ENCODE measurements at places on chromosomes 4 and X.

GRCh38 chr4:29058531-29058930 lies 1661.6 kb upstream of the PCDH7 start:
- no peaks in the 10 kb centered on the region for H3K4me1 ChIP-seq
- H3K4me3 ChIP-seq, result no peak overlapping the region
- no peaks in the 10 kb centered on the region for H3K27me3 ChIP-seq

- H3K4me3 ChIP-seq, result no peak overlapping the region
- peaks cover 5% of the 10 kb centered on the region for H3K36me3 ChIP-seq
- no peak for DNase-seq
- H3K27ac ChIP-seq, result no peak overlapping the region
- peaks cover 33% of the 10 kb centered on the region for H3K27me3 ChIP-seq
Measured at GRCh38 chr4:76741663-76742020, 156.3 kb downstream of the SOWAHB start.

GRCh38 chr4:169593050-169593560 lies 19.3 kb downstream of the NEK1 start:
- no peak overlapping the region for H3K27ac ChIP-seq
- H3K4me3 ChIP-seq, result no peak overlapping the region
- H3K4me1 ChIP-seq, result no peaks in the 10 kb centered on the region

DNA sequence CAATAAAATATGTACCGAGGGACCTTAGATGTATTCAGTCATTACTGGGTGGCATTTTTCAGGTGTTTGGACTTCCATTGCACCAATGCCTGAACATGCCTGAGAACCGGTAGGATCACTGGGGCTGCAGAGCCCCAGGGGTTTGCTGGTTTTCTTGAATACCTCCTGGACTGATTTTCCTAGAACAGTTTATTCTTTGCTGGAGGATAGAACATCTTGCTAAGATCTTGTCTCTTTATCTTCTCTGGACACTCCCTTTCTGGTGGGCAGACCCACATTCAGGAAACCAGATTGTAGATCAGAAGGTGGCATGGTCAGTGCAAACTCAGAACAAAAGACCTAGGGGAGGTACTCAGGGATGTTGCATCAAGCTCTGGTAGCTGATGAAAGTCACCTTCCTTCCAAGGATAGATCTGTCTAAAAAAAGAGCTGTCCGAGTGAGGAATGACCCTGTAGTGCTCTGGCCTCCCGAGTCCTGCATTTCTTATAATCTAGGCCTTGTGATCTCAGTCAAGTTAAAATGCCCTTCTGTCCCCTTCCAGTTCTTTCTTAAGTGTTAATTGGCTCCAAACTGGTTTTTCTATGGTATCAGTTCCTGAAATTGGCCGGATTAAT lies 84.8 kb downstream of the CLDN34 start:
- peaks cover 2% of the 10 kb centered on the region for H3K4me1 ChIP-seq
- DNase-seq, result no peak
- no peak overlapping the region for H3K4me3 ChIP-seq
- H3K27me3 ChIP-seq, result no peaks in the 10 kb centered on the region
- no peak overlapping the region for H3K27ac ChIP-seq

- no peaks in the 10 kb centered on the region for H3K27me3 ChIP-seq
- peaks cover 8% of the 10 kb centered on the region for H3K36me3 ChIP-seq
- no peak overlapping the region for H3K27ac ChIP-seq
- no peak overlapping the region for H3K4me3 ChIP-seq
- DNase-seq, result no peak
Measured at GRCh38 chr4:145883101-145883694, 55.4 kb downstream of the ZNF827 start.

GRCh38 chrX:153572601-153573000 lies 26.3 kb downstream of the CCNQ start:
- peaks cover 4% of the 10 kb centered on the region for H3K27me3 ChIP-seq
- no peak overlapping the region for H3K27ac ChIP-seq
- no peaks in the 10 kb centered on the region for H3K36me3 ChIP-seq
- peaks cover 2% of the 10 kb centered on the region for H3K4me1 ChIP-seq

GRCh38 chr4:107993969-107994368 lies 4.3 kb downstream of the HADH start:
- no peak for DNase-seq
- peaks cover 6% of the 10 kb centered on the region for H3K36me3 ChIP-seq
- H3K4me1 ChIP-seq, result peaks cover 40% of the 10 kb centered on the region
- H3K27me3 ChIP-seq, result no peaks in the 10 kb centered on the region

GRCh38 chrX:48890934-48891401 lies 6.6 kb downstream of the TIMM17B start:
- peak overlapping the region; percentile 78 for H3K27ac ChIP-seq
- no peaks in the 10 kb centered on the region for H3K27me3 ChIP-seq
- H3K4me1 ChIP-seq, result peaks cover 13% of the 10 kb centered on the region
- no peak for DNase-seq
- H3K4me3 ChIP-seq, result peak overlapping the region; percentile 97

DNA sequence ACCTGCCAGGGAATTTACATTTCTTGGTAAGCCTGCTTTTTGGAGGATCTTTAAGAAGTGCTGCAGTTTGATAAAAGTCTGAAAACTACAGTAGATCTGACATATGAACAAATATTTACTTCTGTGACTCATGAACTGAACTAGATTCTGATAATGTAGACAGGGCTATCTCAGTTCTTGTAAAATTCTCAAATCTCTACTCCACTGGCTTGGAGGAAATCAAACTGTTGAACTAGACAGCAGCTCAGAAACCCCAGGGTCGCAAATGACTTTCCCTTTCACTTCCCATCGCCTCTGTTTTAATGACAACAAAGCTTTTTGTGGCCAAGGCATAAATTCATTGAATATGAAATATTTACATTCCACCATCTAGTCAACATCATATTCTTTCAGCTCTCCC lies 15.4 kb upstream of the OCIAD1 start:
- H3K4me3 ChIP-seq, result no peak overlapping the region
- no peak for DNase-seq
- H3K36me3 ChIP-seq, result peaks cover 11% of the 10 kb centered on the region
- no peak overlapping the region for H3K27ac ChIP-seq

DNA sequence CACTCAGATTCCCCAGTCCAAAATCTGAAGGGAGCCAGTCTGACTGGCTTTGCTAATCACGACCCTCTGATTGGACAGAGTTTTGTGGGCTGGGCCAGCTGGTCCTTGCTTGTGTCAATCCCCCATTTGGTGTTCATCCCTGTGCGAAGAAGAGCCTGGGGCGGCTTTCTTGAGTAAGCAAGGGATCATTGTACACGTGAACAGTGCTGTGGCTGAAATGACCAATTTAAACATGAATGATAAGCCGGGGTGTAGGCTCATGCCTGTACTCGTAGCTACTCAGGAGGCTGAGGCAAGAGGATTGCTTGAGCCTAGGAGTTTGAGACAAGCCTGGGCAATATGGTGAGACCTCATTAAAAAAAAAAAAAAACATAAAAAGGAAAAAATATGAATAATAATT lies 379.1 kb downstream of the RAPGEF2 start:
- peaks cover 52% of the 10 kb centered on the region for H3K27me3 ChIP-seq
- H3K36me3 ChIP-seq, result no peaks in the 10 kb centered on the region
- peaks cover under 1% of the 10 kb centered on the region for H3K4me1 ChIP-seq

- H3K4me1 ChIP-seq, result peaks cover 21% of the 10 kb centered on the region
- H3K27ac ChIP-seq, result no peak overlapping the region
- no peaks in the 10 kb centered on the region for H3K27me3 ChIP-seq
- no peak for DNase-seq
Measured at GRCh38 chr4:113694008-113694407, 67.5 kb downstream of the CAMK2D start.

- no peaks in the 10 kb centered on the region for H3K27me3 ChIP-seq
- H3K36me3 ChIP-seq, result no peaks in the 10 kb centered on the region
- no peaks in the 10 kb centered on the region for H3K4me1 ChIP-seq
- H3K27ac ChIP-seq, result no peak overlapping the region
- H3K4me3 ChIP-seq, result no peak overlapping the region
Measured at GRCh38 chr4:108900018-108900580, 137.2 kb upstream of the ETNPPL start.

GRCh38 chr4:33911959-33912358 lies 2332.4 kb downstream of the ARAP2 start:
- no peak overlapping the region for H3K27ac ChIP-seq
- H3K36me3 ChIP-seq, result no peaks in the 10 kb centered on the region
- H3K27me3 ChIP-seq, result no peaks in the 10 kb centered on the region
- no peaks in the 10 kb centered on the region for H3K4me1 ChIP-seq

DNA sequence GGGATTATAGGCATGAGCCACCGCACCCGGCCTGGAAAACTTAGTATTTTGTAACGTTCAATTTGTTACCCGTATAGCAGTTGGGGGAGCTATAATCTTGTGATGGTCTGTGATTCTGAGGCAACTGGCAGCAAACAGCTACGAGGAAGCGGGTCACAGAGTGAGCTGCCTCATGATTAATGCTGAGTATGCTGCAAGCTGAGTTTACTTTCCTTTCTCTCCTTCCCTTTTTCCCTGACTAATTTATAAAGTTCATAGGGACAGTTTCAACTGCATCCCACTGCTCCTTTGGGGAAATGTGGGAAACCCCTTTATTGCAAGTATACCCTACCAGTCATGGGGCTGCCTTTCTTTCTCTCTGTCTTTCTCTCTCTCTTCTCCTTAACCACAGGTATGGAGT lies 17.7 kb upstream of the ELOVL6 start:
- no peak overlapping the region for H3K4me3 ChIP-seq
- no peak overlapping the region for H3K27ac ChIP-seq
- H3K36me3 ChIP-seq, result no peaks in the 10 kb centered on the region

DNA sequence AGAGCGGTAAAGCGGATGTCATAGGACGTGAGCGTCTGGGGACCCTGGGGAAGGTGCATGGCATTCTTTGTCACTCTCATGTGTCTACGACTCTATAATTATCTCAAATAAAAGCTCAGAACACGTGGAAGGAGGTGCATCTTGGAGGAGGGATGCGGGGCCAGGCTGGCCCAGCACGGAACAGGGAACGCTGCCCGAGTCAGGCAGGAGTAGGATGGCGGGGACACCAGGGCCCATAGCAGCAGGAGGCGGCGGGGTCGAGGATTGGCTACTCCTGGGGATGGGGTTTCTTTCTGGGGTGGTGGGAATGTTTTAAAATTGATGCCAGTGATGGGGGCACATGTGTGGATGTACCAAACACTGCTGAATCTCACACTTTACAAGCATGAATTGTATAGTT lies 5.4 kb upstream of the HTRA3 start:
- H3K27me3 ChIP-seq, result peaks cover 49% of the 10 kb centered on the region
- no peaks in the 10 kb centered on the region for H3K4me1 ChIP-seq
- no peak overlapping the region for H3K4me3 ChIP-seq
- DNase-seq, result no peak
- no peaks in the 10 kb centered on the region for H3K36me3 ChIP-seq

GRCh38 chrX:150184491-150184890 lies 178.6 kb upstream of the MAMLD1 start:
- H3K4me3 ChIP-seq, result no peak overlapping the region
- no peak for DNase-seq
- H3K4me1 ChIP-seq, result no peaks in the 10 kb centered on the region
- H3K36me3 ChIP-seq, result no peaks in the 10 kb centered on the region
- peaks cover 13% of the 10 kb centered on the region for H3K27me3 ChIP-seq

Measured in T-helper 17 cell (primary cell).